Activated naive CD4-positive, alpha-beta T cell treated with anti-CD3 and anti-CD28 coated beads for 36 hours (primary cell): ENCODE measurements at places on chromosomes 6 and 20. TPM values are rescaled to one million over a fixed set of nuclear protein-coding genes. Genes with fewer than 3 reads are reported as not detected.

POLR3F gene
- total RNA-seq: 8.3 TPM

PDE10A gene
- not detected for total RNA-seq

RBPJL gene
- total RNA-seq: not detected

DNA sequence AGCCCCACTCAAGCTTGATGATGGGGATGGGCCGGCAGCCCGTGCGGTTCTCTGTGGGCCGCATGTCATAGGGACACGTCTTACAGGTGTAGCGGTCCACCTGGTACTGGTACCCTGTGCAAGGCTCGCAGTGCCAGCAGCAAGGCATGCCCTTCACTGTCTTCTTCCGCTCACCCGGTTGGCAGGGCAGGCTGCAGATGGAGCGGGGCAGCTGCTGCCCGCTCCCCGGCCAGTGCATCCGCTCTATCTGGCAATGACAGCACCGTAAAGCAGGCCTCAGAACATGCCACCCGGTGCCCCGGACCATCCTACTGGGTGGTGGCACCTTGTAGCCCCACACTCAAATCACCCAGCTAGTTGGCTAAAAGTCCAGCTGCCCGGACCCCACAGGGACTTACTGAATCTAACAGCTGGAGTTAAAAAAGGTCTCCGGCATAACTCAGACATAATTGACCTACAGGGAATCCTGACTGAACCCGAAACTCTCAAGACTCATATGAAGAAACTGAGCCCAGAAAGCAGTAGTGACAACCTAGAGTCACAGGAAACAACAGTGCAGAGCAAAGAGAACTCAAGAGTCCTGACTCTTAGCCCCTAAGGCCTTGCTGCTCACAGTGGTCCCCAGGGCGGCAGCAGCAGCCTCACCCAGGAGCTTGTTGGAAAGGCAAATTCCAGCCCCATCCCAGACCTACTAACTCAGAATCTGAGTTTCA, 109.4 kb downstream of the GRM4 start:
- no peak overlapping the region for H3K4me3 ChIP-seq
- no peak overlapping the region for H3K27ac ChIP-seq
- DNase-seq: no peak
- H3K27me3 ChIP-seq: no peaks in the 10 kb centered on the region

- no peak overlapping the region for H3K4me3 ChIP-seq
- no peak overlapping the region for H3K27ac ChIP-seq
- DNase-seq: no peak
- no peaks in the 10 kb centered on the region for H3K4me1 ChIP-seq
- H3K36me3 ChIP-seq: peaks cover 47% of the 10 kb centered on the region
Measured at GRCh38 chr20:38770546-38770945, 22.3 kb downstream of the ACTR5 start.

DNA sequence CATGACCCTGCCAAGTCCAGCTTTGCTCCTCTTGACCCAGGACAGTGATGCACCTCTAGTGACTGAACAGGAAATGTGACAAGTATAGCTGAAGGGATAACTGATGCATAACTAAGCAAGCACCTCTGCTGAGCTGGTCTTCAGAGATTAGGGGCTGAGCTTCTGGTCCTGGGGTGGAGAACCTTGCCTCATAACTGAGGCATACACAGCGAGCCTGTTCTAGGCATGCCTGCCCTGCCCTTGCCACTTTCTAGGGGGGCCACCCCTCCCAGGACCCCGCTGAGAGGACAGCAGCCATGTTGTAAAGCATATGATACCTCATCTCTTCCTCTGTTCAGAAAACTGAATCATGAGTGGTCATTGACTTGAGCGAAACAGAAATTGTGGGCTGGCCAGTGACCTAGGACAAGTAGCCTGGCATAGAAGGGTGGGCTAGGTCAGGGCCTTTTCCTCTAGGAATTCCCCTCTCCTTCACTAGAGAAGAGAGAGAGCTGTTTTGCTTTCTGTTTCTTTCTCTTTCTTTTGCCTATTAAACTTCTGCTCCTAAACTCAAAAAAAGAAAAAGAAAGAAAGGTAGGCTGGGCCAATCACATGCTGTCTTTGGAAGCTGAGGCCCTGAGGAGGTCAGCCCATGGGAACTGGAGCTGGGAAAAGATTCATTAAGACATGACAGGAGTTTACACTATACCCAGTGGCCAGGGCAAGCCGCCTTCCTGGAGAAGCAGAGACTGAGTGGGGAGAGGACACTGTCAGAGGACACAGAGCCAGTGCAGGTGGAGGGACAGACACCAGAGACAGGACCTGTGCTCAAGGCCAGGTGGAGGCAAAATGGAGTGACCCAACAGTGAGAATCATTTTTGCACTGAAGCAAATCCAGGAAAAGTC, 23.1 kb downstream of the ALDH5A1 start:
- H3K4me3 ChIP-seq: no peak overlapping the region
- peak overlapping the region; percentile 75 for H3K27ac ChIP-seq
- H3K36me3 ChIP-seq: peaks cover 10% of the 10 kb centered on the region
- no peaks in the 10 kb centered on the region for H3K27me3 ChIP-seq
- peaks cover 8% of the 10 kb centered on the region for H3K4me1 ChIP-seq
- DNase-seq: no peak

- peaks cover 2% of the 10 kb centered on the region for H3K27me3 ChIP-seq
- H3K4me3 ChIP-seq: no peak overlapping the region
Measured at GRCh38 chr6:23394681-23395080, 731.3 kb upstream of the NRSN1 start.
